Activated naive CD4-positive, alpha-beta T cell treated with anti-CD3 and anti-CD28 coated beads for 36 hours (primary cell): ENCODE measurements at places on chromosomes 7 and 10. TPM values are rescaled to one million over a fixed set of nuclear protein-coding genes. Genes with fewer than 3 reads are reported as not detected.

UNC5B gene
- 0.05 TPM for total RNA-seq

CTAGE15 gene
- total RNA-seq = not detected

PIK3CG gene
- total RNA-seq = 3.6 TPM

OR2A12 gene
- total RNA-seq = not detected

POMZP3 gene
- 38.7 TPM for total RNA-seq

VSTM2A gene
- not detected for total RNA-seq

NPSR1 gene
- total RNA-seq = not detected

NCF1 gene
- 0.50 TPM for total RNA-seq

MUC3A gene
- total RNA-seq = not detected

CNPY1 gene
- total RNA-seq = not detected

SEMA4G gene
- total RNA-seq = 0.59 TPM

OR13A1 gene
- total RNA-seq = not detected

NCOA4 gene
- total RNA-seq = 74.2 TPM

CLCN1 gene
- total RNA-seq = not detected

ATRNL1 gene
- not detected for total RNA-seq

ODAD2 gene
- 0.22 TPM for total RNA-seq
